ENCODE measurements at places on chromosomes 7 and 10.

GRCh38 chr7:27615420-27616185 is 47.1 kb downstream of the HIBADH start:
- DNase-seq, result no peak

DNA sequence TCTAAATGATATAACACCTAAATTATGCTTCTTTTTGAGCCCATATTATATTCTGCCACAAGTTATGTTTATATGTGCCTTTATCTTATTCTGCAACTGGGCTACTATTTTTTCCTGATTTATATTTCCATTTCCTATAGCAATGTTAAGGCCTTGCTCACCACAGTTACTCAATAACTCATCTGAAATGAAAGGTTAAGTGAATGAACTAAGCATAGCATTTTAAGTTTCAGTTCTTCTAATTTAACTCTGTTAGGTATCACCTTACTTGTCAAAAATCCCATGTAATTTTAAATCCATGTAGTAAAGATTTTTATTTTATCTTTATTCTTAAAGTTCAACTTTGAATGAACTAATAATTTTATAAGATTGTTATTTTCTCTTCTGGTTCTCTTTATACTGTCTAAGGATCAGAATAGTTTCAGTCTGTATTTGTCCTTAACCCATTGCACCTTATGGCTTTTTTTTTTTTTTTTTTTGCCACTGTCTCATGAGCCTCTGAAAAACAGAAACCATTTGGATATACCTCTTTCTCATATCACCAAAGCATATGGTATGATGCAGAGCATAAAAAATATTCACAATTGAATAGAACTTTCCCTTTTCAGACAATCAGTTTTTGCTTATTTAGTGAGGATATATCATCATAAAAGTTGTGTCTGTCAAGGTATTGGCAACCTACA is 301.8 kb upstream of the ZWINT start:
- no peak for DNase-seq

GRCh38 chr10:128377364-128377987 is 251.3 kb upstream of the MKI67 start:
- DNase-seq, result no peak

DNA sequence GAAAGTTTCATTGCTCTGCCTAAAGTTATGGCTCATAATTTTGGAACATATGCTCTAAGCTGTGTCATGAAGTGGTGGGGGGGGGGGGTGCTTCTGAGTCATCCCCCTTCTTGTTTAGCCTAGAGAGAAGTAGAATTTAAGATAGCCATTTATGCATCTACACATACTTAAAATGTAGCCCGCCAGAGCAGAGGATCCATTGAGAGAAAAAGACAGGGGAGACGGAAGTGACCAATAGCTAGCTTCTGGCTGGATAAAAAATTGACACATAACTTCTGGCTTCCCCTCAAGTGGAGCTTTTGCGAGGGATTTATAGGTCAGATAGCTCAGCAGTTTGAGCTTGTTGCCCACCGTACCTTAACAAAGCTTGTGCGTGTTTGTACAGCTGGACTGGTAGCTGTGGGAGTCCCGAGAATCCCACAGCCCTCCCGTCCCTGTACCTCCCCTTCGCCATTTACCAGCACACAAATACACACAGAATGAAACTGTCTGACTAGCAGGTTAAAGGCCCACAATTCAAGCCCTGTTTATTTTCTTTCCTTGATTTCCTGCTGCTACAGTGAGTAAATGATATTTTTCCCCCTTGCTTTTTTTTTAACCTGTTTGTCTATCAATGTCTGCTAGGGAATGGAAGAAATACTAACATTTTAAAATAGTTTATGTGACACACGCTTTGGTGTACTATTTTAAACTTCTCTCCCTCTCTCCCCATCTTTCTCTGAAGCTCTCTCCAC is 232.6 kb upstream of the FERD3L start:
- DNase-seq, result no peak

DNA sequence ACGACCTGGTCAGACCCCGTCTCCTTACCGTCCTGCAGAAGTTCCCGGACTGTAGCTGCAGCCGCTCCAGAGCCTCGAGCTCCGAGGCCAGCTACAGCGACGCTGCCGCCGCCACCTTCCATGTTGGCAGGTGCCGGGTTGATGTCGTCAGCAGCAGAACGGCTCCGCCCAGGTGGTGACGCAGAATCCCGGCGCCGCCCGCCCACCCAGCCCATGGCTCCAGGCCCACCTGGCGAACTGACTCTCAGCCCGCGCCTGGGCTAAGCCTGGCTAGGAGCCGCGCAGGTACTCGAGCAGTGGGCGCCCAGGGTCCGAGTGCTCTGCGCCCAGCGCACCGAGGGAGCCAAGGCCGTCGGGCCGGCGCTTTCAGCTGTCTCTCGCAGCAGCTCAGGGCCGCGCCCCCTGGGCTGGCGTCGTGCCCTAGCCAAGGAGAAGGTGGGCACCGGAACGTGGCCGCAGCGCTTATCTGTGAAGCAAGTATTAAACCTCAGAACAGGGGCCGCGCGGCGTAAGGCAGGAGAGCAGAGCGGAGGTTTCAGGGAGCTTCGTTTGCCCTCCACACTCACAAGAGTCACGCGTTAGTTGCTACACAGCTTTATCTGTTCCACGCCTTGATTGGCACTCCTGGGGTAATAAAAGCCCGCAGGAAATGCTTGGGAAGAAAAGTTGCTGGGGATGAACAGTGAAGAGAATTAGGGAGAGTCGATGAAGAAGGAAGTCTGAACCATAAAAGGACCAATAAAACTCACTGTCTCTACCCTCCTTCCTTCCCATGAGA is at the start of the genes COG5 and DUS4L:
COG5 (minus strand) TSS at position 146 of the 778 bp plus-strand sequence; CDS start at position 122, 24 bp downstream.
DUS4L (plus strand) TSS at position 197 of the 778 bp plus-strand sequence. CDS start 3,100 bp downstream, outside the sequence.
- peak; percentile 70 for DNase-seq

- DNase-seq, result no peak
Observed at GRCh38 chr7:111392294-111392693, 170.0 kb downstream of the IMMP2L start.

DNA sequence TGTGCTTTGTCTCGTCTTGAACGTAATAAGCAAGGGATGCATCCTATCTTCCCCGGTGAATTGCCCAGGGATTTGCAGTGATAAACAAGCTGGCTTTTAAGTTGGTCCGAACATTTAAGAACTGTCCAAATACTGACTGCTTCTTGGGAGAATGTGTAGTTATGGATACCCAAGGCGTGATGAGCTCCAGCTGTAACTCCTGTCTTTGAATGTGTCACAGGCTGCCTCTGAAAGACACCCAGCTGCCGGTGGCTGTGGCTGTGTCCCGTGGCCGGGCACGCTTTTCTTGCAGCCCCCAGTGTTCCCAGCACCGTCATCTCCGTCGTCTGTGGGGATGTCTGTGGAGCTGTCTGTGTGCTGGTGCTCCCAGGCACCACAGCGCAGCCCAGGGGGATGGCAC is 118.1 kb downstream of the GLRX3 start:
- no peak for DNase-seq

DNA sequence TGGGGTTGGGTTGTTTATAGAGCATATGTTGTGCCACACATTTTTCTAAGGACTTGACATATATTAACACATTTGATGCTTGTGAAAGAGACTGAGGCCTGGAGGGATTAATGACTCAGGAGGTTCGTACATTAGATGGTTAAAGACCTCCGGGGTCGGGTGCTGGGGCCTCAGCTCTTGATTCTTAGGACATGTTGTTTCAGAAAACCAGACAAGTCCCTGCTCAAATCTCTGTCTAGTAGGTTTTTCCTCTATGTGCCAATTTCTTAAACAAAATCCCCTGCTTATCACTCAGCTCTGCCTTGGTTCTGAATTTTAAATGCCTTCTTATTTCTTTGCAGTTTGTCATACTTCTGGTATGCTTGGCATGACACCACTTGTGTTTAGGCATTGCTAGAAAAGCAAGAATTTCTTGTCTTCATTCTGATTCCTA is 5.8 kb downstream of the UPP1 start:
- DNase-seq, result no peak

DNA sequence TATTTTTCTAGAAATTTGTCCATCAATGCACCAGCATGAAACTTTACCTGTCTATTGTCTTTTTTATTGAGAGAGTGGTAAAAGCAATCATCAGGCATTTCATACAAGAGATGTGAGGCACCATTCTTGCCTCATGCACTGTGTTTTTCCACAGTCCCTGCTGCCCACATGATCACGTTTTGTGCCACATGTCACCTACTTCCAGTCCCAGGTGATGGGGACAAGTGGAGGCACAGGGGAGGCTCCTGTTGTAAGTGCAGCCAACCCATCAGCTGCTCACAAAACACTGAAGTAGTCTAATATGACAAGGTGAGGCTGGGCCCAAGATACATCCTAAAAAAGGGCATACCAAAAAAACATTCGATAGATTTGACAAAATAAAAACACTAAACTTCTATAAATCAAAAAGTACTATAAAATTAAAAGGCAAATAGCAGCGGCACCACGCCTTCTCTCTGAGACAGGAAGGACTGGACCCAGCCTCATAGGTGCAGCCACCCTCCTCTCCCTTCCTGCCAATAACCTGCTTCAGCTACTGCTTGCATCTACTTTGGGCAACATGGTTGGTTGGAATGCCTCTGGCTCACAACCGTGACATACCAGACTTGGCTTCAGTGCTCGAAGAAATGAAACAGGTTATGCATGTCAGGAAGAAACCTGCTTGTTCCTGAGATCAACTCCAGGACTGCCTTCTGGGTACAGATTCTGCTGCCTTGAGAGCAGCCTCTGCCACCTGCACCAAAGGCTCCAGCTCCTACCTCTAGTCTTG is 2.3 kb downstream of the ZC3HAV1L start:
- no peak for DNase-seq

DNA sequence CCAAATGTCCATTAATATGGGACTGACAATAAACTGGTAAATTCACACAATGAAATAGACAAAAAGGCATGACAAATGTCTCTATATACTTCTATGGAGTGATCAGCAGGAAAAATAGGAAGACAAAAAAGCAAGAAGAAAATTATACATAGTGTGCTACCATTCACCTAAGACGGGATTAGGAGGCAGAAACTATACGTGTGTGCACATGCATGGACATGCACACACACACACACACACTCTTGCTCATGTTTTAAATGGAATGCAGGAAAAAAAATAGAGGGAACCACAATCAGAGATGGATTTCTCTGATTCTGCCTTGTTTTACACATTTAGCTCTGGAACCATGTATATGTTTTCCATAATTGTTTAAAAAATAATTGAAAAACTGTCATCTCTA is 119.0 kb downstream of the ZFAND4 start:
- DNase-seq, result no peak

DNA sequence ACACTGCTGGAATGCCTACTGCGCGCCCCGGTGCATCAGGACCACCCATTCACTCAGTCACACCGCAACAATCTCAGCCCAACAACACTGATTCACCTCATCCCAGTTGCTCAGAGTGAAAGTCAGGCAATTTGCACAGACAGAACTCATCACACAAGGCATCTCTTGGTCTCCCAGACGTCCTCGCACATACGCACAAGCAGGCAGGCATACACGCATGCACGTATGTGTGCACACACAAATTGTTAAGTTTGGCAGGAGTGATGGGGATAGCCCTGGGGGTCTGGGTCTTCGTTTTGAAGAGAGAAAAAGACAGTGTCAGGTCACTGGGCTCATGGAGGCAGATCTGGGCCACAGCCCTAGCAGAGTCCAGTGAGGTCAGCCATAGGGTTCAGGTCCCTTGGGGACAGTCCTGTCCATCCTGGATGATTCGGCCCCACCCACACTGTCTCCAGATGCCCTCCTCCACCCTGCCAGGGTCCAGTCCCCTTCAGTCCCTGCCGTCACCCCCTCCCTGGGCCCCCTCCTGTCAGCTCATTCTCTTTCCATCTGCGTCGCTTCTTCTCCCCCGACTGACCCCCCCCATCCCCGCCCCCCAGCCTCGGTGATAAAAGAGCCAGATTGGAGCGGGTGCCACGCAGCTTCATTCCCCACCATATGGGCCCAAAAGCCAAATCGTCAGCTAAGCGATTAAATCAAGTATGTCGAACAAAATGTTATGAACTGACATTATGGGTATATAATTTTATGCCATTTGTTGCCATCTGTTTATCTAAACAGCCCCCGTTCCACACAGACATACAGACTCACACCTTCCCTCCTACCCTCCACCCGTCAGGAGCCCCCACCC is 48.5 kb upstream of the SLF2 start:
- DNase-seq, result no peak

DNA sequence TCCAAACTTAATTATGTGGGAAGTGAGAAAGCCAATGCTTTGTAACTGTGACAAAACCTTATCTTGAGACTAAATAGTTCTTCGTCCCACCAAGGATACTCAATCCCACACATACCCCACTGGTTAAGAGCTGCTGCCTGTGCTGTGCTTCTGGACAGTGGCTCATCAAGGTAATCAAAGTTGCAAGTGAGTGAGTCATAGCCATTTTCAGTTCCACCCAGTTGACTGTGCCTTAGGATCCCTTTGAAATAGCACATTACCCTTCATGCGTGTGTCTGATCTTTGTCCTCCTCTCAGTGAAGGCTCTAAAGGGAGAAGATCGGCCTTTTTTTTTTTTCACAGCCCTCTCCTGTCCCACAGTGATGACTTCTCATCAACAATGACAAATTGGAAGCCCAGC is 706.0 kb upstream of the AUTS2 start:
- DNase-seq, result no peak

- no peak for DNase-seq
Observed at GRCh38 chr10:103982639-103983038, 15.7 kb downstream of the SLK start.

DNA sequence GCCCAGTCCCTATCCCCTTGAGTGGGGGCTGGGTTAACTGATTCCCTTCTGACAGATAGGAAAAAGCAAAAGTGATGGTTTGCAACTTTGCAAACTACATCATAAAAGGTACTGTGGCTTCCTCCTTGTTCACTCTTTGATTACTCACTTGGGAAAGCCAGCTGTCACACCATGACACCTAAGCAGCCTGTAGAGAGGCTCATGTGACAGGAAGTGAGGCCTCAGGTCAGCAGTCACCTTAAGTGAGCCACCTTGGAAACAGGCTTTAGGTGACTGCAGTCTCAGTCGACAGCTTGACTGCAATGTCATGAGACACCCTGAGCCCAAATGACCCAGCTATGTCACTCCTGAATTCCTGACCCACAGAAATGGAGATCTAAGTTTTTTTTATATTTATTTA is 4.3 kb upstream of the CHCHD2 start:
- no peak for DNase-seq

DNA sequence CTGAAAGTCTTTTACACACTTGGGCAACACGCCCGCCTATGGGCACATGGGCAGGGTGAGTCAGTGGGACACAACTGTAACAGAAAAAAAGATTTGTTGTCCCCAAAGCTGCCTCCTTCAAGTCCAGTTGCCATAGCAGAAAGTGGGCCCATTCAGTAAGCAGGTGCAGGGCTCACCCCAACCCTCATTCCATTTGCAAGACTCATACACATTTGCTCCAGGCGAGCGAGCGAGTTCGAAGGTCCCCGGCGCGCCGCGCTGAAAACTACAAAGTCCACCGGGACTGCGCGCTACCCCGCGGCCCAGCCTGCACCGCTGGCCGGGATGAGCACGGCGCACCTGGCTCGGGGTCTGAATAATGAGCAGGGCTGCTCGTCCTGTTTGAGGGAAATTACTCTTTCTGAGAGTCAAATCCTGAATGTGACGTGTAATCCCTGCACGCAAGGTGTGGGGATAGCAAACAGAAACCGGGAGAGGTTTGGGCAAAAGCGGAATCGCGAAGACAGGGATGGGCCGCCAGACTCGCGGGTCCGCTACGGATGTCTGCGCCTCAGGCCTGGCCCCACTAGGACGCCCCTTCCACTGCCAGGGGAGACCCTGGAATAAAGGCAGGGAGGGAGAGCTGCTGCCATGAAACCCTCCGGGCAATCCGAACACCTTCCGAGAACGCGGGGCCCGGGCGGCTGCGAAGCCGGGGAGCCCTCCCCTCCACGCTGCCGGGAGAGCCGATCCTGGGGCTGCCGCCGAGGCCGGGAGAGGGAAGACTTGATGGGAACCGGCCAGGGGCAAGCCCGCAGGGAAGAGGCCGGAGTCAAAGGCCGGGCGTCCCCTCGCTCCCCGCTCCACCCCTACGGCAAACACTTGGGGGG is 982 bp downstream of the COBL start:
- DNase-seq, result no peak

GRCh38 chr7:27097686-27098577 is 2.1 kb upstream of the HOXA1 start:
- no peak for DNase-seq

Data from stimulated activated CD4-positive, alpha-beta T cell treated with anti-CD3 and anti-CD28 coated beads, Interleukin-2, amount 100 ng/mL, for 48 hours (primary cell).